ENCODE measurements at places on chromosomes 11 and 22.

DNA sequence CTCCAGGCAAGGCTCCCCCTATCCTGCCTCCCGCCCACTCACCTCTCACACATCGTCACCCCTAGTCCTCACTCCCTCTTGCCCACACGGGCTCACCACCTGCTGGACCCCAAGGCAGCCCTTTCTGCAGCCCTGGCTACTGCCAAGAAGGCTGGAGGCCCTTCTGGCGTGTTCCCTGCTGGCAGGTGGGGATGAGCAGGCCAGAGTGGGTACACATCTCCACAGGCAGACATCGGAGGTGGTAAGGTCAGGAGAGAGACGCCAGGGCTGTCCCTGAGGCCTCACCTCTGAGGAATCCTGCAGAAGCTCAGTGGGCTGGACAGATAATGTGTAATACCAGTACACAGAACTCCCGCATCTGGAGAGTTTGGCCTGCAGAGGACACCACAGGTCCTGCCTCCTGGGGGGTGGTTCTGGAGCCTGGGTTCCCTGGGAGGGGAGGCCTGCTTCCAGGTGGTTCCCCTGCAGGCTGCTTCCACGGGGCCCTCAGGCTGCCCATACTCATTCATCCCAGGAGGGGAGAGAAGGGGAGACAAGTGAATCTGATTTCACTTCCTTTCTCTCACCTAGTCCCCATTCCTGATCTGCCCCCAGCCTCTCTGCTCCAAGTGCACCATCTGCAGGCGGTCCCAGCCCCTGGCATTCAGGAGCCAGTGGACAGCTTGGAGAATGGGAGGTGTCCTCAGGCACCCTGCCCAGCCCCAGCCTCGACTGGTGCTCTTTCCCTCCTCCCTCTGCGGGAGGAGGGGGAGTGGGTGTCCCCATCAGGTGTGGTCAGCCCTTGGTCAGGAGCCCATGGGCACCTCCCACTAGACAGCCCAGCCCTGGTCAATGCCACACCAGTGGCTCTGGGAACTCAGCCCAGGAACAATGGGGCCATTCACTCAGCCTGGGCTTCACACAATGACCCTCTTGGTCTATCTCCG lies 6.1 kb upstream of the CHST1 start:
- no peak for DNase-seq

GRCh38 chr11:35543481-35543880 lies 18.1 kb upstream of the PAMR1 start:
- DNase-seq, result no peak

- peak; percentile 47 for DNase-seq
Observed at GRCh38 chr22:26974914-26975803, 317.8 kb downstream of the MIAT start.

GRCh38 chr11:87281496-87281895 lies 243.8 kb downstream of the TMEM135 start:
- peak; percentile 12 for DNase-seq

Data from iPS-NIHi11 (cell line).